Activated T-helper 1 cell treated with anti-CD3 and anti-CD28 coated beads, Interleukin-2, amount 50 U/mL, for 16 hours (primary cell): ENCODE measurements at places on chromosomes 3 and 15.
A peak's percentile ranks its signal among the peaks of the same experiment; 100 is the strongest.

- no peak for DNase-seq
Observed at GRCh38 chr3:175940881-175941280, 1081.7 kb downstream of the NAALADL2 start.

GRCh38 chr3:184811999-184812661, at the start of gene VPS8:
Gene VPS8, plus strand, starts transcription at chr3:184812166. Its CDS starts 12,467 bp downstream, at chr3:184824633.
- DNase-seq = peak; percentile 92

DNA sequence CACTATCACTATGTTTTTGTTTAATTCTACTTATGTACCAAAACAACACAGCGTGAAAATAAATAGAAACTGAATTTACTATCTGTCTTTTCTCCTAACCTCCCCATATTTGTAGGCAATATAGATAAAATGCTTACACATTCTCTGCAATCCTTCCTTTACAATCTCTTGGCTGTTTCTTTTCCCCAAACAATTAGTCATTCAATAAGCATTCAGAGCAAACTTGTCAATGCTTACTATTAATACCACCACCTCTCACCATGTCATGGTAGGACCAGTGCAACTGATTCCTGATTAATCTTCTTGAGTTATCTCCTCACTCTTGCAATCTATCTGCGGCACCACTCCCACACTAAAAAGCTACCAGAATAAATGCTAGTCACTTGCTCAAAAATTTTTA, 74.0 kb upstream of the TTBK2 start:
- DNase-seq = no peak

GRCh38 chr15:37098468-37099318, 1.7 kb downstream of the MEIS2 start:
- no peak for DNase-seq

DNA sequence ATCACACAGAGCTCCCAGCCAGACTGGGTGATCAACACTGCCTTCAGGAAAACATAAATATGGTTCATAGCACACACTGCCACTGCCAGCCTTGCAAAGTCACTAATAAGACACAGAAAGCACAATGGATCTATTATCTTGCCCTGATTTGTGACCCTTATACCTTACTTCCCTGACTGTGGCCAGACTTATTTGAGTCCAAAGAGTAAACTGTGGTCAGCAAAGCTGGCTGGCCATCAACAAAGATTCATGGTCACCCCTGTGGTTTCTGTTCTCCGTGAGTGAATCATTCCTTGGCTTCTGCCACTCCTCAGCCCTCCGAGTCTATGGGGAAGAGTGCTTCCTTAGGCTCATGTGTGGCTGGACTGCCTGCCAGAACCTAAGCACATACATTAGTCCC, 437.7 kb downstream of the RAP2B start:
- DNase-seq = no peak

GRCh38 chr15:99762288-99762687, 29.1 kb upstream of the LYSMD4 start:
- DNase-seq = no peak

DNA sequence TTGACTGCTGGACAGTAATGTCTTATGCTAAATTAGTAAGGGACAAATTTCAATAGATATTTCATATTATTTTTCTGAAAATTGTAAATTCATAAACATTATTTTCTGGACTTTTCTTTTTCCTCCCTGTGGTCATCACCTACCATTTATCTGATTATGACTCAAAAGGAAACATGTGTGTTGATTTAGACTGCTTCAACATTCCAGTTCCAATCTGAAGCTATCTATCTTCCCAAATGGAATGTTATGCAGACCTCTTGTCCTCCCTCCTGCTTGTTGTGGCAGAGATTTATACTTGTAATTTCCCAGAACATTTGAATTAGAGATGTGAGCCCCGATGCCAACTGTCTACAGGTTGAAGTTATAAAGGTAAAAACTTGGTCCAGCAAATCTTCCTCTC, 803.4 kb downstream of the TUSC7 start:
- no peak for DNase-seq

GRCh38 chr3:139151530-139151929, 106.8 kb upstream of the PRR23C start:
- no peak for DNase-seq

DNA sequence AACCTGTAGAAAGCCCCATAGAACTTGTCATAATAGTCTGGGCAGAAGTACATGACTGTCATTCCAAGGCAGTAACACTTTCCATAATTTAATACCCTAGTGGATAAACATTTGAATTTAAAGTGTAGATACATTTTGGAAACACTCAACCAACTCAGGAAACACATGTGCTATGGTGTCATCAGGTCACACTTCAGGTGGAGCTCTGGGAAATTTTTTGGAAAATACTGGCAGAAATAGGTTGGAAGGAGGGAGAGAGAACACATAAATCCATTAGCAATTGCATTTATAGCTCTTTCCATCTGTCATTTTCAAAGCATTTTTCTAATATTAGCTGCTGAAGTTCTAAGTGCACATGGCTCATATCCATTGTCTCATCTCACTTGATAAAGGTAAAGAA, 135.7 kb downstream of the MEIS2 start:
- DNase-seq = no peak

- no peak for DNase-seq
Observed at GRCh38 chr3:161101609-161102008, 3.5 kb downstream of the B3GALNT1 start.

DNA sequence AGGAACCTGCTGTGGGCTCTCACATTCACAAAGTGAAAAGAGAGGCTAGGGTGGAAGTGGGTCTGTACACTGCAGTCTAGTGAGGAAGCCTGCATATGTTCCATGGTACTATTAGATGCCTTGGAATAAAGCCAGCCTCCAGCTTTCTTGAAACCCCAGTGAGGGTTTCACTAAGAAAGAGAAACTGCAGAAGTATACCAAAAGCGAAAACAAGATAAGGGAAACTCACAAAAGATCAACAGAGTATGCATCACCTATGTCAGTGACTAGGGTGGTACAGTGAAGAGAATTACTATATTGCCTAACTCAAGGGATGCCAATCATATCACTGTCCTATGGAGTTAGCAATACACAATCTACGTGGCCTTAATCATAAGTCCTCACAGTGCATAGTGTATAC, 212.5 kb upstream of the GADL1 start:
- DNase-seq = no peak

GRCh38 chr3:133821767-133822638, 16.4 kb downstream of the SRPRB start:
- DNase-seq = no peak

GRCh38 chr3:99499235-99500158, 138.9 kb upstream of the COL8A1 start:
- DNase-seq = no peak

GRCh38 chr3:113977822-113978221, 30.0 kb downstream of the ZDHHC23 start:
- no peak for DNase-seq

GRCh38 chr3:42264399-42265058, 1.5 kb downstream of the CCK start:
- DNase-seq = no peak

DNA sequence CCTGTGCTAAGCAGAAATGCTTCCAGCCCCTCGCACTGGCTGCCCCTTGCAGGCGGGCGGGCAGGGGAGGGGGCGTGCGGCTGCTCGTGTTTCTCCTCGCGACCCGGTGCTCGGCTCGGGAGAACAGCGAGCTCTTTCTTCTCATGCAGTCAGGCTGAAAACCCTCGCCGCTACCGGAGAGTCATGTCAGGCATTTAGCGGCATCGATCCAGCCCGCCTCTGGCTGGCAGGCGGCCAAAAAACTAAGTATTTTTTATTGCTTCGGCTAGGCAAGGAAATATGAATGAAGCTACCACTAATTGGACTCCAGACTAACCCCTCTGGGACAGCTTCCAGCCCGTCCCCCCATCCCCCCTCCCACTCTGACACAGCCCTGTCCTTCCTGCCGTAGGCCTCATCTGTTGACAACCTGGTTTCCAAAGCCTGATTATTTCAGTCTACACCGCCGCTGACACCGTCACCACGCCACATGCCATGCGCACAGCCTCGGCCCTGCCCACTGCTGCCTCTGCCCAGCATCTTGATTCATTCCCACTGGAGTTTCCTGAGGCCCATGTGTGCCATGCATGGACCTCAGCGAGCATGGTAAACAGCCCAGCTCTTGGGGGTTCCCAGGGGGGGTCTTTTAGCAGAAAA, 35.3 kb downstream of the TLE3 start:
- DNase-seq = no peak

DNA sequence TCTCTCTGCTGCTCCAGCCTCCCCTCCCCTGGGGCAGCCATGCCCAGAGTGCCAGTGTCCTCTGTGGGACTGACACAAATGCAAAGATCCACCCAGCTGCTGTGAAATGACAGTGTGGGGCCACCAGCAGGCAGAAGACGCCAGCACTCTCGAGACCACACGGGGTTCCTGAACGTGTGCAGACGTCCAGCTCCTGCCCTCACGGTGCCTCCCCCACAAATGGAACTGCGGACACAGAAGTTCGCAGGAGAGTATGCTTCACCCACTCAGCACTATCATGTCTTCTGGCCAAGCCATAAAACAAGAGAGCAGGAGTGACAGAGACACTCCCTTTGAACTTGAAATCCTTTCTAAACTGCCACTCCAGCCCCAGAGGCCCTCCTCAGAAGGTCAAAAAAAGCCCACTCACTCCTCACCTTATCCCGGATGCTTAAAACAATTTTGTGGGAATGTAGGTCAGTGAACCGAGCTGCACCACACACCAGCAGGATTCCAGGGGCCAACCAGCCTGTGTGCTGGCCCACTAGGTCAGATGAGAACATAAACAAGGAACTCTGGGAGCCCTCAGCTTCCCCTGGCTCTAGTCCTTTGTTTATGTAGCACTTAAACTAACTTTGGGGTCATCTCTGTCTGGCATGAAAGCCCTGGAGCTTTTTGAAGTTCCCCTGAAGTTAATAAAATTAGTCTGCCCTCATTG, 112.6 kb downstream of the DNAJB8 start:
- DNase-seq = no peak

DNA sequence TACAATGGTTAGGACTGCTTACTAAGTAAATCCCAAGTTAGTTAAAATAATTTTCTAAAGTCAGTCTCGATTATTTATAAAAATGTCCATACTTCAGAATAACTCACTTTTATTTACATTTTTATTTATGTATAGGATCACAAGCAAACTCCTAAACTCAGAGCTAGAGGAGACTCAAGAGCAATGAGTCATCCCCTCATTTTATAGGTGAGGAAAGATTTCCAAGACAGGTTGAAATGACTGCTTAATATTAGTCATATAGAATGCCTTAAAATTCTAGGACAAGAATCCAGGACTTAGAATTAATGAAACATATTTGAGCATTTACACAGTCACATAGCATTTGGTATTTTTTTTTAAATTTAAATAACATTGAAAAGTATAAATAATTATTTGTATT, 983.8 kb downstream of the SI start:
- no peak for DNase-seq

GRCh38 chr3:120449701-120450599, 842 bp downstream of the FSTL1 start:
- no peak for DNase-seq

DNA sequence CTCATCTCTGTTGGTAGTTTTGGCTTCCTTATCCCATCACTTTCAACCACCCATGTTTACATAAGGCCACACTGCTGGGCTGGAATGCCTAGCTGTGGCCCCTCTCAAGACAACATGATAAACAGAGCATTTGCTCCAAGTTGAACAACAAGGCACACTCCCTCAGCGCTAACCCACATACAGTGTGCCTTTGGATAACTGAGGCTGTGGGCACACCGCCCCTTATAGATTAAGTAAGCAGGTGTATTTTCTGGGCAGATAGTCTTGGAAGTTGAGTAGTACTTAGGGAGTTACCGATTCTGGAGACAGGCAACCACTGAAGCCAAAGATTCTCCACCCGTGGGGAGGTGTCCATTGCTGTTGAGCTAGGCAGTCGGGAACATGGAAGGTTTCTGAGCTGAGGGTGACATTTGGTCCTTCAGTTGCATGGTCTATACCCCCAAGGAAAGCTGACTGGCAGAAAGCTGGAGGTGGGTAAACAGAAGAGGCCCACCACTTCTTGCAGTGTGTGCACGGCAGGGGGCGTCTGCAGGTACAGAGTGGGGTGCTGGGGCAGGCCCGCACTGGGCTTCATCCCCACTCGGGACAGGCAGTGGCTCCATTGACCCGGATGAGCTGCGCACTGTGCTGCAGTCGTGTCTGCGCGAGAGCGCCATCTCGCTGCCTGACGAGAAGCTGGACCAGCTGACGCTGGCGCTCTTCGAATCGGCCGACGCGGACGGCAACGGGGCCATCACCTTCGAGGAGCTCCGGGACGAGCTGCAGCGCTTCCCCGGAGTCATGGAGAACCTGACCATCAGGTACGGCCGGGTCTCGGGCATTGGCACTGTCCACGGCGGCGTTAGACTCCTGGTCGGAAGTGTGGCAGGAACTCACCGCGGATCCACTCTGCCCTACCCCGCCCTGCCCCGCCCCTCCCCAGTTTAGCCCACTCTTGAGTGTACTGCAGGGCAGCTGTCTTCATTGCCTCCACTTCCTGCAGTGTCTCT, 16.8 kb downstream of the NOX5 start:
- no peak for DNase-seq

DNA sequence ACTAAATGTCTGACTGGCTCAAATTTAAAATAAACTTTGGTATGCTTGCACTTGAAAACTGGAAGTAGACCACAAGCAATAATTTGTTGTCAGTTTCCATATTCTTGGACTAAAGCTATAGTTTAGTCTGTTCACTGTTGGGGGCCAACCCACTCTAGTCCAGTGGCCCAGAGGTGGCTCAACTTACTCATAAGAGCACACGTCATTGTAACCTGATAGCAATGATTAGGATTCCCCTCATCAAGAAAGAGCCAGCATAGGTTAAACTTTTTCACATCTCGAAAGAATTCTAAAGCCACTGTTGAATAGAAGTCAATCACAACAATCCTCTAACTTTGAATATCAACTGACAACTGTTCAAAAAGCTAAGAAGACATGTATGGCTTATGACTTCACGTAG, 147.0 kb downstream of the MEIS2 start:
- no peak for DNase-seq

GRCh38 chr3:112132975-112133448, at the start of gene GCSAM:
Gene GCSAM, minus strand, starts transcription at chr3:112133248. Its CDS starts 128 bp downstream, at chr3:112133120.
- DNase-seq = peak; percentile 48

- no peak for DNase-seq
Observed at GRCh38 chr3:144557515-144557914, 585.9 kb downstream of the DIPK2A start.

DNA sequence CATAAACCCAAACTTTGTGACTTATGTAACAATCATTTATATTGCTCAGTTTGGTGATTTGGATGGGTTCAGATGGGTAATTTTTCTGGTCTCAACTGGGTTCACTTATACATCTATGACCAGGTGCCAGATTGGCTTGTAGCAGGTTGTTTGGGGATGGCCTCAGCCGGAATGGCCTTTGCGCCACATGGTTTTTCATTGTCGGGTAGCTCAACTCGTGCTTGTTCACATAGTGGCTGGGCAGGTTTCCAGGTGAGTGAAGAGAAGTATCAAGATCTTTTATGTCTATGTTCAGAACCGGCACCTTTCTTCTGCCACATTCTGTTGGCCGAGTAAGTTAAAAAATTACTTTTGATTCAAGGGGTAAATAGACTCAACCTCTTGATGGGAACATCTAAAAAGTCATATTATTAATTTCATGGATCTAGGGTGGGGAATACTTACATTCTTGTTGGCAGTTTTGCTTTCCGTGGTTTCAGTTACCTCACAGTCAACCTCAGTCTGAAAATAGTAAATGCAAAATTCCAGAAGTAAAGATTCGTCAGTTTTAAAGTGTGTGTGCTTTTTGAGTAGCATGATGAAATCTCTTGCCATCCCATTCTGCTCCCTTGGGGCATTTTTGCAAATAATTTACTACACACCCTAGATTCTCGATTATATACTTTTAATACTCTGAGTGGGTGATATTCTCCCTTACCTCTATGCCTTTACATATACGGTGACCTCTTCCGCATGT, 745.7 kb upstream of the CCDC54 start:
- DNase-seq = no peak

GRCh38 chr15:98861188-98861587, 146.4 kb downstream of the PGPEP1L start:
- no peak for DNase-seq
